ENCODE measurements at places on chromosomes 11 and 22.

DNA sequence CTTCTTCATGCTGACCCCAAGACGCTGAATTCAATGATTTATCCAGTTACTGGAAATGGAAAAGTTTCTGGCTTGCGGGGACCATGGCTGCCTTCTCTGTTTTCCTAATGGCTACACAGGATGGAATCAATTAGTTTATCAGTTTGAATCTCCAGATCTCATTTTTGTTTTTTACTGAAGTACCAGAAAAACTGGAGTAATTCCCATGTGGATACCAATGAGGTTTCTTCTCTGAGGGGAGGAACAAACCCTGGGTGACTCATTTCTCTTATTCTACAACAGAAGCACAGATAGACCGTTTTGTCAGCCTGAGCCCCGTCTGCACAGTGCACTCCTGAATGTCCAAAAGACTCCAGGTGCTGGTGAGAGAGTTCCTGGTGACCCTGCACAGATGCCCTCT, 3.4 kb downstream of the ZNF195 start:
- no peak for DNase-seq

DNA sequence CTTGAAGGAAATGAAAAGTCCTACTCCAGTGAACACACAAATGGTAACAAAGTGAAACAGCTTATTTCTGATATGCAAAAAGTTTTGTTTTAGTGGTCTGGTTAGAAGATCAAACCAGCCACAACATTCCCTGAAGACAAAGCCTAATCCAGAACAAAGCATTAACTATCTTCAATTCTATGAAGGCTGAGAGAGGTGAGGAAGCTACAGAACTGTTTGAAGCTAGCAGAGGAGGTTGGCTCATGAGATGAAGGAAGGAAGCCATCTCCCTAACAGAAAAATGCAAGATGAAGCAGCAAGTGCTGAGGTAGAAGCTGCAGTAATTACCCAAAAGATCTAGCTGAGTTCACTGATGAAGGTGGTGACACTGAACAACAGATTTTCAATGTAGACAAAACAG, 168.4 kb downstream of the IGLL1 start:
- no peak for DNase-seq

GRCh38 chr22:43860831-43861230, 1.5 kb downstream of the SULT4A1 start:
- DNase-seq, result no peak

GRCh38 chr11:861105-861479, 18.4 kb downstream of the TSPAN4 start:
- DNase-seq, result no peak

- no peak for DNase-seq
Measured at GRCh38 chr11:127000291-127000968, at the start of gene KIRREL3. Gene KIRREL3, minus strand, starts transcription at chr11:127000770.

DNA sequence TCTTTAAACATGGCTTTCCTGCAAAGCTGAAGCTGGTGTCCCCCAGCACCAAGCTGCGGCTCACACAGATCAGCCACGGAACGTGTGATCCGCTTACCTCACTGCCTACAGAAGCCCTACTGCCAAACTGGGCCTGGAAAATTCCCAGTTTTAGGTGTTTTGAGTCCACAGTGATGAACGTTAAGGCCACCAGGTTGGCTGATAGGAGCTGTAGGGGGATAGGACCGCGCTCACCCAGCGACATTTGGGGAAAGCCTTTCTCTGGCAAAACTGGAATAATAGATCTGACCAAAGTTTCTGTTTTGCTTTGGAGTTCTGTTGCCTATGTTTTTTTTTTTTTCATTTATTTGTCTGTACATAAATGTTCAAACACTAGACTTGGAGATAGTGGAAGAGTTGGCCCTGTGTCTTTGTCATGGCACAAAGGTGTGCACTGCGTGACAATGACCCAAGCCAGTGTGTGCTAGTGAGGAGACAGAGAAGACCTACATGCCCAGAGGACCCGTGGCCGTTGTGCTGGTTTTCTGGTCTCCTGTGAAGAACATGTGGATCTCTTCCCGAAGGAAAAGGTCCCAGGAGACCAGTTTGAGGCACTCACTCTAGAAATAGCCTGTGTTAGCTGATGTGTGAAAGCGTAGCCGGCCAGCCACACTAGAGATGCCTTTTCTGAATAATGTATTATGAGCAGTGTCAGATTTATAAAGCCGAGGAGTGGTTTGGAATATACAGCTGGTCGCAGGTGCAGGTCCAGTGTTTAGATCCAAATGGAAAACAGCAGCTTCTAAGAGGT, 15.0 kb downstream of the ASPHD2 start:
- DNase-seq, result no peak

- DNase-seq, result no peak
Measured at GRCh38 chr22:44312766-44313165, at the start of gene SHISAL1. Gene SHISAL1, minus strand, starts transcription at chr22:44312951. Its CDS starts 12,006 bp downstream, at chr22:44300945.

DNA sequence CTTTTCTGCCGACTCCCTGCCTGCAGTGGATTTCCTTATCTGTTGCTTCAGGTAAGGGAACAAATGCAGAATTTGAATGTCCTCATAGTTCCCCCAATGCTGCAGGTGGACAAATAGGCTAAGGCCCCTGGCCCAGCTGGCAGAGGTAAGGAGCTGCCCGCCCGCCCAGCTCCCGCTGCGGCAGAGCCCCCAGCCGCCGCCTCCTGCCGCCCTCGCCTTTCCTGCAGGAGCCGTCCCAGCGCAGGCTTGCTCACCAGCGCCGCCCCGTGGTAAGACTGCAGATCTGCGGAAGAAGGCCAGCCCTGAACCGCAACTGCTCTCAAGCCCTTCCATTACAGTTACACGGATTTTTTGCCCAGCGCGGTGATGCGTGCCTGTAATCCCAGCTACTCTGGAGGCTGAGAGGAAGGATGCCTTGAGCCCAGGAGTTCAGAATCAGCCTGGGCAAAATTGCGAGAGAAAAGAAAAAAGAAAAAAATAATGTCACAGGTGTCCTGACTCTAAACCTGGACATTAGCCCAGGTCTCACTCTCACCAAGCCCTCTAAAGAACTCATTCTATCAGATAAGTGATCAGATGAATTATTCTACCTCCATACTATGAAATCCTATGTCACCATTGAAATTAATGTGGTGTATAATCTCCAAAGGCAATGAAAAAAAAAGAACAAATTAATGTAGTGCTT, 51.2 kb upstream of the EMID1 start:
- DNase-seq, result peak; percentile 88

DNA sequence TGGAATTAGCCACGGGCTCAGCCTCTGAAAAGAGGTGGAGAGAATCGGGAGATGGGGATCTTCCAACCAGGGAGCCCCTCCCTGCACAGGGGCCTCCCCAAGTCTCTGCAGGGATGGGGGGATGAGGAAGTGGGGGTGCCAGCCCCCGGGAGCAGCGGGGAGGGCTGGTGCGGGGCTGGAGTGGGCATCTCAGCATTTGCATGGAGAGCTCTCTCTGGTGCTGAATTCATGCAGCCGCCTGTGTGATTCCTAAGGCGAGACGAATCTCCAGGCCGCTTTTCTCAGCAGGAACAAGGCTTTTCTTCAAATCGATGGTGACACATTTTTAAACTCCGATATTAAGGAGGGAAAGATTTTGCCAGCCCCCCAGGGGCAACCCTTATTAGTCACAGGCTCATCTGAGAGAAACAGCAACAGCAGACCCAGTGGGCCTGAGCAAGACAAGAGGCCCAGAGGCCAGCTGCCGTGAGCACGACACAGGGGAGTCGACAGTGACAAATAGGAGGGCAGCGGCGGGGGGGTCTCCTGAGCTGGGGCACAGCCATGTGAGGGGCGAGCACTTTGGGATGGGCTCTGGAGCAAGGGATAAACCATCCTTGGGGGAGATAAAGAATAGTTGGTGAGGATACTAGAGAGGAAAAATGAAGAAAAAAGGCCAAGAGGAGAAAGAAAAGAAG, 29.0 kb downstream of the MACROD1 start:
- no peak for DNase-seq

- DNase-seq, result no peak
Measured at GRCh38 chr11:3675971-3676370, 4.8 kb upstream of the CHRNA10 start.

- peak; percentile 72 for DNase-seq
Measured at GRCh38 chr11:71563406-71563805, 2.0 kb upstream of the KRTAP5-10 start.

DNA sequence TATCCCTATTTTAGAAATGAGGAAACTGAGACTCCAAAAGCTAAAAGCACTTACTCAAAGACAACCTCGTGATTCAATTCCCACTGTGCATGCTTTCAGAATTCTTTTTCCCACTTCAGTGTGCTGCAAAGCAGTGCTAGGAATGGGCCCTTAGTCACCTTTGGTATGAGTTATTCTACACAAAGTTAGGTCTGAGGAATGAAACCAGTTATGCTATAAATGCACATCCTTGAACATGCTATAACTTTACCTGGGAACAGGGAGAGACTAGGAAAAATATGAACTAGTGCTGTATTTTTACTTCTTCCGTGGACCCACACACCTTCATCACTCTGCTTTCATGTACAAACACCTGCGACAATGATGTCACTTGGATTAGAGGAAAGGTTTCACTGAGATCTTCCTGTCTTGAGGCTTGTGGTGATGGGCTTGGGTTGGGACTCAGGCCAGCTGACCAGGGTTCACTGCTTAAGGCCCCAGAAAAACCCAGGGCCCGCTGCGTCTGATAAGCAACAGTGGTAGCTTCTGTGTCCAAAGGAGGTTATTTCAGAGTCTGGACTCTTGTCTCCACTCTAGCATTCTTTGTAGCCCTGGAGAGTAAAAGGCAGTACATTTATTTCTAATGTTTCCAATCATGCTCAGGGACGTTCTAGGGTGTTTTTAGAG, 81.6 kb downstream of the ZC3H12C start:
- DNase-seq, result no peak

- peak; percentile 91 for DNase-seq
Measured at GRCh38 chr22:20429254-20430100, 8.1 kb downstream of the SCARF2 start.

DNA sequence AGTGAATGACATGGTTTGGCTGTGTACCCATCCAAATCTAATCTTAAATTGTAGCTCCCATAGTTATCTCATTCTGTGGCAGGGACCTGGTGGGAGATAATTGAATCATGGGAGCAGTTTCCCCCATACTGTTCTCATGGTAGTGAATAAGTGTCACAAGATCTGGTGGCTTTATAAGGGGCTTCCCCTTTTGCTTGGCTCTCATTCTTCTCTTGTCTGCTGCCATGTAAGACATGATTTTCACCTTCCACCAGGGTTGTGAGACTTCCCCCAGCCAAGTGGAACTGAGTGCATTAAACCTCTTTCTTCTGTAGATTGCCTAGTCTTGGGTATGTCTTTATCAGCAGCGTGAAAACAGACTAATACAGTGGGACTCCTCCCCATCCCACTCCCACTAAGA, 11.1 kb downstream of the OR5A2 start:
- DNase-seq, result no peak

DNA sequence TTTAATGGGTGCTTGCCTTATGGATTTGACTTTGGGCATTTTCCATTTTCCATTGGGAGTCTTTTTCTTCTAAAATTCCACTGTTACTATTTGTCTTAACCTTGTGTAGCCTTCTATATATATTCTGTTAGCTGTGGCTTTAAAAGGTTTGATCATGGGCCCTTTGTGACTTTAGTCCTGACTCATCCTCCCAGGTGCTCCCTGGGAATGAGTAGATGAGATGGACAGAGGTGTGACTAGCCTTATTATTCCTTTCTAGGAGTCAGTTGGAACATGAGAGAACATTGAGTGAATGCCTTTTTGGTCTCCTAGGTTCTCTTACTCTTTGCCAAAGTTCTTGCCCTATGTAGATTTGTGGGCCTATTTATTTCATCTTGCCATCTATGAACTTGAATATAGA, 39.0 kb downstream of the DDX10 start:
- no peak for DNase-seq

DNA sequence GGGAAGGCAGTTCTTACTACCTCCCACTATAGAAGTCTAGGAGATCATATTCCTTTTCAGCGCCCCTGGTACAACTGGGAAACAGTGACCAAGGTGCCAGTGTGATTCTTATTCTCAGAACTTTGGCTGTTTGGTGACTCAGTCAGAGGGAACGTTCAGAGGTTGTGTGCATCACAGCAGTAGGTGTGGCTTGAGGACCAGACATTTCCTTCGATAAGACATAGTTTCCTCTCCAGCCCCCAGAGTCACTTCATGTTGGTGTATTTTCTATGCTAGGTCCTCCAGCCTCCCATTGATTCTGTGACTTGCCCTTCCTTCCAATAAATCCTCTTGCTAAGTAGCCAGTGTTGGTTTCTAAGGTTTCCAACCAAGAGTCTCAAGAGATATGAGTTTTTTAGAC, 171.9 kb upstream of the MPPED2 start:
- DNase-seq, result no peak

DNA sequence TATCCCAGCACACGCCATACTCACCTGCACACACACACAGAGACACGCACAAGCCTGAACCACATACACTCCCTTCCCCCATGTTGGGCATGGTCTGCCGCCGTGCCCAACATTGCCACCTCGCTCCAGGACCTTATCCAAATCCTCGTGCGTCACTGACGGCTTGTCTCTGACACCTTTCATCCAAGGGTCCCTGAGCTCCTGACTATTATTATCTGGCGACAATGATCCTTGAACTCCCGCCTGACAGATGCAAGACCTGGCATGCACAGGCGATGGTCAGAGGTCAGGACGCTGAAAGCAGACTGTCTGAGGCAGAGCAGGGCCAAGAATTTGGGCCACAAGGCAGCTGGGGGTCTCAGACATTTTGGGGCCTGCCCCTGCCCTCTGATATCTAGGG, 4.2 kb downstream of the MB start:
- no peak for DNase-seq

- DNase-seq, result no peak
Measured at GRCh38 chr11:2666828-2667570, 32.8 kb downstream of the KCNQ1OT1 start.

- DNase-seq, result no peak
Measured at GRCh38 chr11:113436672-113437252, 38.4 kb downstream of the DRD2 start.

GRCh38 chr22:43230971-43231723, 44.2 kb upstream of the TTLL12 start:
- peak; percentile 85 for DNase-seq

DNA sequence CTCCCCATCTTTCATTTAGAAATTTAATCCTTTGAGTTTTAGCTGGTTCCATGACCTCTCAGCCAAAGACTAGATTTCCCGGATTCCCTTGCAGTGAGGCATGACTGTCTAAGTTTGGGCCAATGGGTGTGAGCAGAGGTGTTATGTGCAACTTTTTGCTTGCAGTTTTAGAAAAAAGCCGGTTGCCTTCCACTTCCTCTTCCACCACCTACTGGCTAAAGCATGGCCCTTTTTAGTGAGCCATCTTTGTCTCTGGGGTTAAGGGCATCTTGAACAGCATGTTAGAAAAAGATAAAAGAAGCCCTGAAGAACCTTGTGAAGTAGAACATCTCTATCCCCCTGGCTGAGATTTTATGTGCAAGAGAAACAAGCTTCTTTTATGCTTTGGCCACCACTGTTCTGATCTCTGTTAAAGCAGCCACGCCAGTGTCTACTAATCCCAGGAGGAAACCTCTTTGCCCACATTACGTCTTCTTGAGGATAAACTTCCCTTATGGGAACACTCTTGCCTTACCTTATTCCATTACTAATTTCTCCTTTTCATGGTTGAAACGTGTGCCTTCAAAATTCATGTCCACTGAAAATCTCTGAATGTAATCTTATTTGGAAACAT, 279.9 kb downstream of the TENM4 start:
- DNase-seq, result no peak

GRCh38 chr11:33280411-33280810, 23.2 kb downstream of the HIPK3 start:
- no peak for DNase-seq

Measured in GM10248 (cell line).